ENCODE measurements at places on chromosomes 3 and 15.
A peak's percentile ranks its signal among the peaks of the same experiment; 100 is the strongest.

GRCh38 chr3:48702320-48702920 is 14.6 kb downstream of the IP6K2 start:
- DNase-seq, result no peak

DNA sequence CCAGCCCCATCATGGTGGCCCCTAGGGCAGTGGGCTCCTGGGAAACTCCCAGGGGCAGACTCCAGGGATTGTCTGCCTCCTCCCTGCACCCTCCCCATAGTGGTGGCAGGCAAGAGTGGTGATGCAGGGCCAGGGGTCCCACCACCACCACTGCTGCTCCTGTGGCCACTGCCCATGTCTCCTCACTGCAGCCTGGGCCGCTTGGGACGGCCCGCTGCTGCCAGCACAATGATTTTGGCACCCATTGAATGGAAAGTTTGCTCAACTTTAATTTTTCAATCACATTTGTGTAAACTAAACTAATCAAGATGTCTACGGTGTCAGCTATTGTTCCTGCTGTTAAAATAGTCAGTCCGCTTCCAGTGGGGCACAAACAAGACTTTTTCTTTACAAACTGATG is 92.1 kb upstream of the TNFSF10 start:
- DNase-seq, result no peak

DNA sequence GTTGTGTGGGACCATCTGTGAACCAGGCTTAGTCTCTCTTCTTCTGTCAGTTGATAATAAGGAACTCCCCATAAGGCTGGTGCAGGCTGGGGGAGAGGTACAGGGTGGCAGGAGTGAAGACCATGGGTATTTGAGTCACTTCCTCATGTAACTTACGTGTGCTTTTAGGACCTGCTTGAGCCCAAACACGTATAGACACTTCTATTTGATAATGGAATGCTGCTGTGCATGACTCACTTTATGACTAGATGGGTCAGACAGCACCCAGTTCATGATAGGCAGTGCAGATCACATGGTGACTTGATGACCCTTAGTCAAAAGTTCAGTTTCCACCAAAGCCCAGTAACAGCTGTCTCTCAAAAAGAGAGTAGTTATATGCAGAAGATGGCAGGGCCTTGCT is 490.9 kb downstream of the ZBBX start:
- no peak for DNase-seq

DNA sequence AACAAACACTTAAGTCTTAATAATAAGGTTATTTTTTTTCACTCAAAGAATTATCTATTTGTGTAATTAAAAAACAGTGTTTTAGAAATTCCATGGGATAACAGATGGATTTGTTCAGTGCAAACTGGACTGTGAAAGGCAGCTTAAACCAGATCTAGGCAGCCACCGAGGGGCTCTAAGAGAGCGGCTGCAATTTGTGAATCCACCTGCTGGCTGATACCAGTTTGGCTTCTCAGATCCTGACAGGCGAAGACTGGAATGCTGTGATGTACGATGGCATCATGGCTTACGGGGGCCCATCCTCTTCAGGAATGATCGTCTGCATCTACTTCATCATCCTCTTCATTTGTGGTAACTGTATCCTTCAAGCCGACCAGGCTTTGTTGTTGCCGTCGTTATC is 119.6 kb downstream of the CHDH start:
- DNase-seq, result no peak

GRCh38 chr3:73520931-73521461 is 103.7 kb downstream of the PDZRN3 start:
- no peak for DNase-seq

DNA sequence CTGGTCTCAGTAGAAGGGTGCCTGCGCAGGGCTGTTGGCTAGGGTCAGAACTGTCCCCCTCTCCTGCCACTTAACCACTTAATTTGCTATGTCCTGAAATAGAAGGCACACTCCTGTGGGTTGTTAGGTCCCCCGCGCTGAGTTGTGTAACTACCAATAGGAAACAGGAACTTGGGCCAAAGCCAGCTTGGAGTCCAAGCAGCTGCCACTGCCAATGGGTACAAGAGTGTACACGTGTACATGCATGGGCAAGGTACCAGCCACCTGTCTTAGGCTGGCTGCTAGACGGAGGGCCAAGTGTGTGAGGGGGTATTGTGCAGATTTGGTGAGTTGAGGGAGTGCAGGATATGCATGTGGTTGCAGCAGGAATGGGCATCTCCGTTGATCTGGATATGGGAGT is 29.7 kb upstream of the POLG start:
- no peak for DNase-seq

- DNase-seq, result no peak
Measured at GRCh38 chr3:81716870-81717509, 44.5 kb downstream of the GBE1 start.

DNA sequence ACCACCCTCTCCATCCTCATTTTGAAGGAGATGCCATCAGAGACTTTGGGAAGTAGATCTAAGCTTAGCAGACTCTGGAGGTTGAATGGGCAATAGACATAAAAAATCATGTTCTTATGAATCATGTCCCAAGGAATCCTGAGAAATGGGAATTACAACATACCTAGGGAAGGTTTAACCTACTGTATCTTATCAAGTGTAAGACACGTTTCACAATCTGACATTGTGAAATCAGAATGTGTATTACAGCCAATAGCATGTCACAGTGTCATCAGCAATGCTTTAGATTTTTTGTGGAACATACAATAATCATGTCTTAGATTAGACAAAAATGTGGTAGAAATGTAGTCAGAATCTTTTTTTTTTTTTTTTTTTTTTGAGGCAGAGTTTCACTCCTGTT is 332.4 kb upstream of the TLE3 start:
- no peak for DNase-seq

GRCh38 chr3:53194210-53195065 is 33.4 kb downstream of the PRKCD start:
- no peak for DNase-seq

GRCh38 chr3:60301142-60301541 is 950.1 kb downstream of the FHIT start:
- no peak for DNase-seq

DNA sequence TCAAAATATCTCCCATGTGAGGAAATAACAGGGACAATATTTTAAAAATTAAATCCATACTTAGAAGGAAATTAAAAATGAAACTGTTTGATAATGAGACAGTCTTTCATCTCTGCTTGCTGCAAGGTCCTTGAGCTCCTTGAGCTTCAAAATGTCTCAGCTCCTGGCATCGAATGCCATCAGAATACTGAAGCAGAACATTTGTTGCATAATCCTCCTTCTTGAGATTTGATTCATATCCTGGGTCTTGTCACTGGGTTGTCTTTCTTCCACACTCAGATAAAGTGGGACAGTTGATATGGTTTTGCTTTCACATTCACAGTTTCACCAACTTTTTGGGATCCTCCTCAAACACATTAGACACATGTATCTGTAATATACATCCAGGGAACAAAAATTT is 27.8 kb downstream of the COL8A1 start:
- DNase-seq, result no peak

- no peak for DNase-seq
Measured at GRCh38 chr15:89761009-89761831, 10.2 kb upstream of the MESP1 start.

- DNase-seq, result no peak
Measured at GRCh38 chr3:180085122-180085710, 48.5 kb upstream of the PEX5L start.

DNA sequence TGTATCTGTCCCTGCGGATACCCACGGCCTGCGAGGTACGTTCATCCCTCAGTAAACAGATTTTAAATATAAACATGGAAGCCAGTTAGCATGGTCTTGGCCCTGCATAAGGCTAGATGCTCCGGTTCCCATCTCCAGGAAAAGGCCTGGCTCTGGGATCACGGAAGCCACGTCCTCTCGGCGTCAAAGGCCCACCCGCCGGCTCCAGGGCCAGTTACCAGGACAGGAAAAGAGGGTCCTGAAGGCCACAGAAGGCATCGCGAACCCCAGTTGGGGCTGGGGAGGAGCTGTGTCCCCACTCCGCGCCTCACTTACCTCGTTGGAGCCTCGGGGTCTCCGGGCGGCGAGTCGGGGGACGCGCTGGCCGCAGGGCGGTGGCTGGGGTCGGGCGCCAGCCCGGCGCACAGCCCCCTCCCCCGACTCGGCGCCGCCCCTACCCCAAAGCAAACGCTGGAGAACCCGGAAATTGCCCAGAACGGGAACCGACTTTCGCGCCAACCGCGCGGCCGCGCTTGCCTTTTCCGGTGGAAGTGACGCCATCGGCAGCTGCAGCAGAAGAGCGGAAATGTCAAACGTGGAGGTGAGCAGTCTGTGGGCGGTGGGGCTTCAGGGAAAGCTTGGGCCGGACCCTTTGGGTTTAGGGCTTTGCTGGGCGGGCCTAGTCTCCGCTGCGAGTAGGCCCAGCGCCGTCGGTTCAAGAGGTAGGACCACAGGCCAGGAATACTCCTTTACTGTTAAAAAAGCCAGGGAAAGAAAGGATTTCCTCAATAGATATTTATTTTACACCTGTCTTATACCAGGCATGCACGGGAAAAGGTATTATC is at the start of gene TOPBP1:
TSS of gene TOPBP1 (minus strand) at position 488 of the 824 bp plus-strand sequence. CDS start 814 bp downstream, outside the sequence.
- DNase-seq, result peak; percentile 80

DNA sequence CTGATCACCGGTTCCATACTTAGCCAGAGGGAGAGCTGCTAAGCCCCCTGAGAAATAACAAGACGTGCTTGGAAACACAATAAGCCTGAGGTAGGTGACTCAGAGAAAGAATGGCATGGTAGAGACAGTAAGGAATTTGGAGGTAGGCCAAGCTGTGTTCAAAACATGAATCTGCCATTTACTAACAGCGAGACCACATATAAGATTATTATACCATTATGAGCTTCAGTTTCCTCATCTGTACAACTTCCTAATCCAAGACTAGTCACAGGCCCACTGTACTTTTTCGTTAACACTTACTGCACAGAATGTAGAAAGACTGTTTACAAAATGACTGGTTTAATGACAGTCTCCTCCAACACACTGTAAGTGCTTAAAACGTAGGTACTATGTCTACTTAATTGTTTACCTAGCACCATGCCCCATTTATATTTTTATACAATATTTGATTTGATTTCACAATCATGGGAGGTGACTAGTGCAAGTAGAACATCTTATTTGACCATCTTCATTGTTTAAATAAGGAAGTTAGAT is 25.7 kb downstream of the ATOSA start:
- no peak for DNase-seq

GRCh38 chr15:90810354-90810753 is 58.0 kb upstream of the FURIN start:
- no peak for DNase-seq

GRCh38 chr3:37667335-37667734 is 194.3 kb upstream of the CTDSPL start:
- DNase-seq, result no peak

DNA sequence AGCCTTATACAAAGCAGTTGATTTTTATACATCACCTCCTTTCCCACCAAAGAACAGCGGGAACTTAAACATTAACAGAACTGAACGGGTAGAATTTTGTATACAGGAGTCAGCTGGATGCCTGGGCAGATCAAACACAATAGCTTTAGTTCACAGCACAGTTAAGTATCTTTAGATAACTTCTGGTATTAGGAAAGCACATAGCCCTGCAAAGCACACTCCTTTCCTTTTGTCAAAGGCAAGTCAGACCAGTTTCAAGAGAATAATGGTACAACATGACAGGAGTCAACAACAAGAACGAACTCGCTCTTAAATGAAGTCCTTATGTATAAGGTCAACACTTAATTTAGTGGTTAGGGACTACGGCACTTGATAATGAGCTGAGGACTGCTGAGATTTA is 26.3 kb downstream of the ABCC5 start:
- no peak for DNase-seq

GRCh38 chr3:46619845-46620778 is 7.8 kb downstream of the FAM240A start:
- DNase-seq, result no peak

GRCh38 chr15:28043691-28044091 is 55.4 kb downstream of the OCA2 start:
- DNase-seq, result no peak

- no peak for DNase-seq
Measured at GRCh38 chr3:114026331-114026730, 30.0 kb downstream of the CCDC191 start.

GRCh38 chr15:45855210-45855906 is 220.5 kb downstream of the SQOR start:
- no peak for DNase-seq

- DNase-seq, result no peak
Measured at GRCh38 chr3:112074616-112075497, 11.3 kb upstream of the C3orf52 start.

DNA sequence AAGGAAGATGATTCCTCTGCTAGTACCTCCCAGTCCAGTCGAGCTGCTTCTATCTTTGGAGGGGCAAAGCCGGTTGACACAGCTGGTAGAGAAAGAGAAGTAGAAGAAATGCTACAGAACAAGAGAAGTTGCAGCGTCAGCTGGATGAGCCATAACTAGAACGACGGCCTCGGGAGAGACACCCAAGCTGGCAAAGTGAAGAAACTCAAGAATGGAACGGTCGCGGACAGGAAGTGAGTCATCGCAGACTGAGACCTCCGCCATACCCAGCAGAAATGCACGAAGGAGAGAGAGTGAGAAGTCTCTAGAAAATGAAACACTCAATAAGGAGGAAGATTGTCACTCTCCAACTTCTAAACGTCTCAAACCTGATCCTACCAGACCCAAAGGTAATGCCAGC is 19.0 kb upstream of the PARP14 start:
- DNase-seq, result no peak

GRCh38 chr3:14990780-14991148 is 43.4 kb downstream of the NR2C2 start:
- DNase-seq, result no peak

GRCh38 chr3:107916171-107916570 is 174.7 kb downstream of the CD47 start:
- no peak for DNase-seq

- DNase-seq, result no peak
Measured at GRCh38 chr3:185279587-185280138, 25.8 kb upstream of the EHHADH start.

- no peak for DNase-seq
Measured at GRCh38 chr15:55514414-55514850, 6.4 kb upstream of the DNAAF4 start.

DNA sequence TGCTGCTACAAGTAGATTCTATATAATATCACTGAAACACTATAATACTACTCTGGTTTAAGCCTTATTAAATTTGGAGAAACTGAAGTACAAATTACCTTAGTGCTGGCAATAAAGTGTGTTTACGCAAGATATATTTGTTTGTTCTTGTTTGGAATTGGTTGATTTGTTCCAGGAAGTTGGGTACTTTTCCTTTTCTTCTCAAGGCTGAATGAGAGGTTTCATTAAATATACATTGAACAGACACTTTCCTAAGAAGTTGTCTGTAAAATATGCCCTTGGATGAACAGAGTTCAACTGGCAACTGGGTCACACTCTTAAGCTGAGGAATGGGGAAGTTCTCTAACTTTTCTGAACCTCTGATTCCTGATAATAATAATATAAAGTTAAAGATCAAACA is 542.1 kb upstream of the NAALADL2 start:
- no peak for DNase-seq

GRCh38 chr15:52102463-52102862 is 10.1 kb downstream of the BCL2L10 start:
- no peak for DNase-seq

GRCh38 chr3:106065831-106066230 is 197.0 kb upstream of the CBLB start:
- no peak for DNase-seq

Measured in activated CD4-positive, alpha-beta T cell treated with anti-CD3 and anti-CD28 coated beads for 1 hour (primary cell).